ENCODE measurements at places on chromosomes 12 and 14.

DNA sequence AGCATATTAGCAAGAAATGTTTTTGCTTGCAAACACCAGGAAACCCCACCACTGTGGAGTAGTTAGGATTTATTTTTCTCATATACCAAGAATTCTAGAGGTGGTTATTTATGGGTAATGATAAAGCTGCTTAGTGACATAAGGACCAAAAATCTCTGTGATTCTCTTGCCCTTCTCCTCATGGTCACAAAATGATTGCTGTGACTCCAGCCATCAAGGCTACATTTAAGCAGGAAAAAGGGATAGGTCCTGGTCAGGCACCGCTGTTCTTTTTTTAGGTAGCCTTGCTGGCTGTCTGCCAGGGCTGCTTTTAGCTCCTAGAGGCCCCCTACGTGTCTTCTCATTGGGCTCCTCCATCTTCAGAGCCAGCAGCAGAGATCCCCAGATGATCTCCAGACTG lies 104.2 kb downstream of the AACS start:
- DNase-seq: no peak

GRCh38 chr14:96260341-96260821 lies 4.4 kb downstream of the BDKRB1 start:
- peak; percentile 94 for DNase-seq

- DNase-seq: no peak
These were observed 746.0 kb downstream of the VRK1 start for GRCh38 chr14:97543221-97543620.

GRCh38 chr12:120290609-120291305 lies 946 bp downstream of the RNU4-2 start:
- peak; percentile 24 for DNase-seq

DNA sequence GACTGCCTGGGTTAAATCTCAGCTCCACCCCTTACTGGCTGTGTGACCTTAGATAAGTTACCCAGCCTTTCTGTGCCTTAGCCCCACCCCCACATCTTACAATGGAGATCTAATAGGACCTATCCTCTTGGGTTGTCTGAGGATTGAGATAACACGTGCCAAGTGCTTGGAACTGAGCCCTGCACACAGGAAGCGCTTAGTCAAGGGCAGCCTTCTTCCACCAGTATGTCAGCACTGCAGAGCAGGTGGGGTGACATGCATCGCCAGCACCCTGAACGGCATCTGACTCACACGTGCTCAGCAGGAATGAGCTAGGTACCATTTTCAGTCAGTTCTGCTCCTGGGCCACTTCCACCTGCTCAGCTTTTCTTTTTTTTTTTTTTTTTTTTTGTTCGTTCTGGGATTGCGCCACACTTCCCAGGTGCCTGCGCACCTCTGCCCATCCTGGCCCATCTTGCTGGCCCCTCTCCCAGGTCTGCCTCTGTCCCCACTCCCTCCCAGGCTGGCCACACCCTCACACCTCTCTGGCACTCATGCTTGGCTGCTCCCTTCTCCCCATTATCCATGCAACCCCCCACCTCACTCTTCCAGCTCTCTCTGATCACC lies 19.6 kb downstream of the LGMN start:
- DNase-seq: no peak

DNA sequence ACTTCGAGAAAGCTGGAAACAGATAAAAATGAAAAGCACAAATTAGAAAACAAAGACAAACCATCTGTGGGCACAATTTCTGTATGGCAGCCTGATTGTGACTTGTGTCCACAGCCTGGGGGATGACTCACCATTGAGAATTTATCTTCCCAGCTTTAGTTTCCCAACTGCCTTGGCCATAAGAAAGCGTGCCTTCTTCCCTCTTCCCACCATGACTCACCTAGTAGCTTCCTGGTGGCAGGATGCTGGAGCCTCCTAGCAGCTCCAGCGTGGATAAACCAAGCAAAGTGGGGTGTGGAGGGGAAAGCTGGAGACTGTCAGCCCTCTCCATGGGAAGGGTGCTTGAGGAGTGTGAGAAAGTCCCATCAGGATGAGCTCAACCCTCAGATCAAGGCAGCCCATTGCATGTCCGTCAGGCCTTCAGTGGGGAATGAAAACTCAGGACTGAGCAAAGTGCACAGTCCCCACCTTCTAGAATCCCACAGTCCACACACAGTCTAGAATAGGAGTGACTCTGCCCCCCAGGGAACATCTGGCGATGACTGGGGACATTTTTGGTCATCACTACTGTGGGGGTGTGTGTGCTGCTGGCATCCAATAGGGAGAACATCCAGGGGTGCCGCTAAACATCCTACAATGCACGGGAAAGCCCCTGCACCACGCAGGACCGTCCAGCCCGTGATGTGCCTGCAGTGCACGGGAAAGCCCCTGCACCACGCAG lies 22.4 kb upstream of the SERPINA6 start:
- peak; percentile 88 for DNase-seq

DNA sequence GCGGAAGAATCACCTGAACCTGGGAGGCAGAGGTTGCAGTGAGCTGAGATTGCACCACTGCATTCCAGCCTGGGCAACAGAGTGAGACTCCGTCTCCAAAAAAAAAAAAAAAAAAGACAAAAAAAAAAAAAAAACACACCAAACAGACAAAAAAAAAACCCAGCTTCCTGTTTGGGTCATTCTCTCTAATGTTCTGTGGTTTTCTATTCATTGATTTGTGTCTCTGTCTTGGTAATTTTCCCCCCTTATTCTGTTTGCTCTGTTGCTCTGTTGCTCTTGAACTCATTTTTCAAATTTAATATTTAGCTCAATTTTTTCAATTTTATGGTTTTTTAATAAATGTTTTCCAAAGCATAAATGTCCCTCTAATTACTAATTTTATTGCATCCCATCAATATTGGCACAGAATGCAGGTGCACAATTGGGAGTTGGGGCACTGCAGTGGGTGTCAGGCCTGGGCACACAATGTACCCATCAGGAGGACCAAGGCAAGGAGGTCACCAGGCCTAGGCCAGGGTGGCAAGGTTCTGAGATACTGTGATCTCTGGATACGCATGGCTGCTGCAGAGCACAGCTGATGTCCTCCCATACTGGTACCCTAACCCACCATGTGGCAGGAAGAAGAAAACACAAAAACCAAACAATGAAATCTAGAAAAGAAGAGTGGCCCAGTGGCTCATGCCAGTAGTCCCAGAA lies 8.0 kb upstream of the GNPTAB start:
- no peak for DNase-seq

- DNase-seq: no peak
These were observed 28.7 kb downstream of the CLIP1 start for GRCh38 chr12:122393817-122394216.

DNA sequence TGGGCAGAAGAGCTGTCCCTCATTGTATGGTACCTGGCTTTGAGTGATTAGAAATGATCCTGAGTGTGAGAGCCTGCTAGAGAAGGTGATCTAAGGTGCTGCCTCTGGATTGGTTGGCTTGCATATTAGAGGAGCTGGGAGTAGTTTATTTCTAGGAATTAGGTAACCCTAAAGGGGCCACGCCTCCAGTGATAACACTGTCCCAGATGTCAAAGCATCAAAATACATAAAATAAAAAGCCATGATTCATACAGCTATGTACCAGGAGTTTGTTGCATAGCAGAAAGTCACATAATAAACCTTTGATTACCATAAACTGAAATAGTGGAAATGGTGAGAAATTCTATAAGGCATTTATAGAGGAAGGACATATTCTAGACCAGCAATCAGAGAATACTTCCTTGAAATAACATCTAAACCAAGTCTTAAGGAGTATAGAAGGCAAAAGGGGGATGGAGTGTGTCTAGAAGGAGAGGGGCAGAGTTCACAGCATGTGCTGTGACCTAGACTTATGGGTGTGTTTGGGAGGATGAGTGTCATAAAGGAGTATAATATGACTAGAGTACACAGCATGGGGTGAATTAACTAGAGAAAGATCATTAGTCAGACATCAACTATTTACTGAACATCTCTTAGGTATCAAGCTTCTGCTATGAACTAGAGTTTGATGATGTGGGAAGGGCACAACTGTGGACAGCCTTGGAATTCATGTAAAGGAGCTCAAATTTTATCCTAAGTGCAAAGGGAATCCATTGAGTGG lies 686.4 kb downstream of the GALC start:
- no peak for DNase-seq

DNA sequence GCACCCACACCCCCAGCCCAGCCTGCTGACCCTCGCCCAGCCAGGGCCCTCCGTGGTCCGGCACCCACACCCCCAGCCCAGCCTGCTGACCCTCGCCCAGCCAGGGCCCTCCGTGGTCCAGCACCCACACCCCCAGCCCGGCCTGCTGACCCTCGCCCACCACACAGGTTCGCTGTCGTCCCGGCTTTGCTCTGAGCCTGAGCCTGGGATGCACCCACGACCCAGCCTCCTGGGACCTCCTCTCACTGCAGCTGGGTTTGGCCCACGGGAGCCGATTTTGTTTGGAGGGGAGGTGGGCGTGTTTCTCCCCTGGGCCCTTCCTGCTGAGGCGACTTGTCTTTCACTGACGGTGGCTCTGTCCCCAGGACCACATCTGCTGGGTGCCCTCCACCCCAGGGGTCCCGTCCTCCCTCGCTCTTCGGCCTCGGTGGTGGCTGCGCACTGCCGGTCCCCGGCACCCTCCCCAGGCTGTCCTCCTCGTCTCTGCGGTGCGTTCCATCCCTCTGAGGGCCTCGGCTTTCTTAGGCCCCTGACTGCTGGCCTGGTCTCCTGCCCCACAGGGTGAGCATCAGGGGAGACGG lies 83.8 kb downstream of the GALNT9 start:
- DNase-seq: no peak

DNA sequence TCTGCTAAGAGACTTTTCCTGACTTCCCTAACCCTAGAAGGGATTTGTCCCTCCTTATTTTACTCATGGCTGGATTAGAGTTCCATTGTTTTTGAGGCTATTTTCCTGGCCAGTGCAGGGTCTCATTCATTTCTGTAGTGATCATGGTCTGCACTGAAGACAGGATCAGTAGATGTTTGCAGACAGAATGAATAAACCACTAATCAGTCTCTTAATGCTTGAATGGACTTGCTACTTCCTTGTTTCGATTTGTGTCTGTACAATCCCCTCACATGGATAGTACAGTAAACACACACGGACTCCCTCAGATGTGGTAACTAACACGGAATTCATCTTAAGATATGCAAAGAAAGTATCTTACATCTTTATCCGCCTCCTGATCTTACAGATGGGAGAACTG lies 102.6 kb upstream of the PRB2 start:
- DNase-seq: no peak

DNA sequence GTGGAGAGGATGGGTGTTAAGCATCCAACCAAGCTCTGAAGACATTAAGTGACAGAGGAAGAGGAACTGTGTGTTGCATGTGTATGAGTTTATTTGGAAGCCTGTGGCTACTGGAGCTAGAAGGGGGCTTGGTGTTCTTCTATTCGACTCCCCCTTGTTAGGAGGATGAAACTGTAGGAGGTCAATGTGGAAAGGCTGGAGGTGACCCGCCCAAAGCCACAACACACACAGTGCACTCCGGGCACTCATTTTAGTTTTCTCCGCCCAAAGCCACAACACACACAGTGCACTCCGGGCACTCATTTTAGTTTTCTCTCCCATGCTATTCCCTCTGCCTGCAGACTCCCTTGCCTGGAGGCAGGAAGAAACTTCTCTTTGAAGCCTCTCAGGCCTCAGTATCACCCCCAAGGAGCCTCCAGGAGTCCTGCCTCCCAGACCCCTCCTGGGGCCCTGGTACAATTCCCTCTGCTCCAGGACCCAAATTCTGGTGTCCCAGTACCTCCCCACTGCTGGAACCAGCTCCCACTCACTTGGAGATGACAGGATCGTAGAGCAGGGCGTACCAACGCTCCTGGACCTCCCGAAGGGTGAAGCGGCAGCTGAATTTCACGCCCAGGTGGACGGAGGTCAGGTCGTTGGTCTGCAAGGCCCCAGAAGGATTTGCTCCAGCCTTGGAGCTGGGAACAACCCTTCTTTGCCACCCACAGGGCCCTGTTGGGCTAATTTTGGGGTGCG lies 3.8 kb downstream of the MCRS1 start:
- DNase-seq: no peak

DNA sequence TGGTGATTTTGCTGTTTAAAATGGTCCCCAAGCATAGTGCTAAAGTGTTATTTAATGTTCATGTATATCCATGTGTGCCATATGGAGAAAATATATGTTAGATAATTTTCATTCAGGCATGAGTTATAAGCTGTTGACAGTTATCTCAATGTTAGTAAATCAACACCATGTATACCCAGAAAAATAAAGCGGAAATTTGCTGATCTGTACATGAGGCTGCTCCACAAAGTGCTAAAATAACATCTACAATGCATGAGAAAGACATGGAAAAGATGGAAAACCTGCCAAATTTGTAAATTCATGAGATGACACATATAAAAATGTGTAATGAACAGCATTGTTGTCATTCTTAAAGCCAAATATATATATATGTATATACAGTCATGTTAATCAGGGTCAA lies 1199.2 kb downstream of the FSCB start:
- DNase-seq: no peak

- no peak for DNase-seq
These were observed 347.2 kb downstream of the C12orf75 start for GRCh38 chr12:105677672-105678071.

DNA sequence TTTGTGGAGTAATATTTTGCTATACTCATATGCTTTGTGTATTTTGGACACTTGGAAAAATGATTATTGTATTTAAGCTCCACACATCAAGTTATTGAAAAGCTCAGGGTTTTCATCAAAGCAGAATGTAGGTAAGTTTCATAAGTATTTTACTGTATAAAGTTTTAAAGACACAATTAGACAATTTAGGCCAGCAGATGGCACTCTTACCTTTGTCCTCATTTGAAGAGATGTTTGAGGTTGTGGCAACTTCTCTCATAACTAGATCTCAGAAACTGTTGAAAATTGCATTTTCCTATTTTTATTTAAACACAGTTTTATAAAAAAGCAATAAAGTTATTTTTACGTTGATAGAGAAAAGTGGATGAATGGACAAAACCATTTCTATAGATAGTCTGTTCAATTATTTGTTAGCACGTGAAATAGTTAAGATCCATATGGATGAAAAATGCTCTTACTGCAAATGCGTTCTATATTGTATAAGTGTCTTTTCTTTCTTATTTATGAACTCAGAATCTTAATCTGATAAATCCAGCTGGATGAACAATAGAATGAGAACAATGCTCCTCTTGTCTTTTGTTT lies 300.0 kb downstream of the AEBP2 start:
- peak; percentile 91 for DNase-seq

- DNase-seq: peak; percentile 17
These were observed 61.0 kb downstream of the PPM1A start for GRCh38 chr14:60309867-60310552.

GRCh38 chr12:14394317-14395073 lies 29.0 kb downstream of the ATF7IP start:
- peak; percentile 69 for DNase-seq
